ENCODE measurements at places on chromosomes 11 and 22. TPM values are rescaled to one million over a fixed set of nuclear protein-coding genes. Genes with fewer than 3 reads are reported as not detected.

DNA sequence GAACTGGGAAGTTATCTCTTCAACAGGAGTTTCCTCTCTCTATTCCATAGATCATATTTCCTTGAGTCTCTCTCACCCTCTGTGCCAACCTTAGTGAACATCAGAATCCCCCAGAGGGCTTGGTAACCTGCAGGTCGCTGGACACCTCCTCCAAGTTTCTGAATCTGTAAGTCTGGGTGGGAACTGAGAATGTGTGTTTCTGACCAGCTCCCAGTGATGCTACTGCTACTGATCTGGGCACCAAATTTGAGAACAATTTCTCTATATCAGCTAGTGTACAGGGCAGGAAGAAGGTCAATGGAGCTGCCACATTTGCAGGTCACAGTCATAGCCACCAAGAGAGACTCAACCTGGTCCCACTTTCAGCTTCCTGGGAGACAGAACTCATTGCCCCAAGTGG is 62.9 kb downstream of the RCN1 start:
- no peak for DNase-seq

DNA sequence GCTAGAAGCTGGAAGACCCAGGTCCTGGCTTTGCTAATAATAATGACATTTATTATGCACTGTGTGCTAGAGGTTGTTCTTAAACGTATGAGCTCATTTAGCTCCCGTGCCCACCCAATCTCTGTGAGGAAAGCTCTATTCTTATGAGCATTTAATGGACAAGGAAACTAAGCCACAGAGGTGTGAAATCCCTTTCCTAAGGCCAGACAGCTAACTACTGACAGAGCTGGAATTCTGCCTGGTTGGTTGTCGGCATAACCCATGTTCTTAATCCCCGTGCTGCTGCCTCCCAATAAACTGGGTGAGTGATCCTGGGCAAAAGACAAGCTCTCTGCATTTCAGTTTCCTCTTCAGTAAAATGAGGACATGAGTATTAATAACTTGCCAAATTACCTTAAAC is 49.4 kb downstream of the SNX19 start:
- DNase-seq = no peak

DNA sequence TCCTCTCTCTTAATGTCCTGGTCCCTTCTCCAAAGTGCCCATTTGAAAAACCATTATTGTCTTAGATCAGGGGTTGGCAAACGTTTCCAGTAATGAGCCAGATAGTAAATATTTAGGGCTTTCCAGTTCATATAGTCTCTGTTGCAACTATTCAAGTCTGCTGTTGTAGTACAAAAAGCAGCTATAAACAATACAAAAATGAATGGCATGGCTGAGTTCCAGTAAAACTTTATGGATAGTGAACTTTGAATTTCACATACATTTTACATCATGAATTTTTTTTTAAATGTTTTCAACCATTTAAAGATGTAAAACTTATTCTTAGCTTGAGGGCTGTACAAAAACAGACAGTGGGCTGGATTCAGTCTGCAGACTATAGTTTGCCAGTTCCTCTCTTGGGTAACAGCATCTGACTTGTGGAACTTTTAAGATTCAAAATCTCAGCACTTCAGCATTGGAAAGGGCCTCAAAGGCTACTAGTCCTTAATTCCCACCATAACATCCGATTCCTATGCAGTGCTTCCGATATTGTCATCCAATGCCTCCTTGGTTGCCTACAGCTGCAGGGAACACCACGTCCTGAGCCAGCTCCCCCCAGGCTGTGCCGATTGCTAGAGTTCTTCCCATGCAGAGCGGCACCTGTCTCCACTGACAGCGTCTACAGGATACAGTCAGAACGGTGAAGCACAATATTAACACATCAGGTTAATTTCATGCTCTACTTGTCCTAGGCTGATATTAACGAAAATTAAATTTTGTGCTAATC is 65.6 kb upstream of the E2F8 start:
- DNase-seq = no peak

DNA sequence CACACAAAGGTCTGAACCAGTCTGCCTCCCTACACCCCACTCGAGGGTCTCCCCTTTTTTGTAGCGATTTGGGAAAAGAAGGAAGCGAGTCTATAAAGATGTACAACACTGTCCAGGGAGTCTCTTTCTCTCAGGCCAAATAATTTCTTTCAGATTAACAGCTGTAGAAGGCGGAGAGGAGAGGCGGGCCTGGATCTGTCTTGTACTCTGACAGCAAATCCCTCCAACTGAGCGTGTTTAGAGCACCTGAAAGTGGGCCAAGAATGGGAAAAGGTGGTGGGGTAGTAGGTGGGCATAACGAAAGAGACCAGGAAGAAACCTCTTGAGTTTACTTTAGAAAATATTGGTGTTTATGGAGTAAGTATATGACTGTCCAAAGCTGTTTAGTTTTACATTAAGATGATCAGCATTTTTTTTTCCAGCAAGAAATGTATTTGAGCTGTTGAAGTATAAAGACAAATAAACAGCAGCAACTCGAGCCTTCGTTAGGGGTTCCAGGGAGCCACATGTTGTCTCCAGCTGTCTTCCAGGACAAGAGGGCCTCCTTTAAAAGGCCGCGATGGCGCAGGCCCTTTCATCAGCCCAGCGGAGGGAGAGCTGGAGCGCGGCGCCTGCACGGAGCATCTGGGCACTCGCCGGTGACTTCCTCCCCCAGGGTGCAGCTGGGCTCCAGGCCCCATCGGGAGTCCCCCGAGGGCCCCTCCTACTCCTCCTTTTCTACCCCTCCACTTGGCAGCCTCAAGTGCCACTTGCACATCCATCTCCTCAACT is 34.9 kb downstream of the SCUBE1 start:
- DNase-seq = no peak

MYOD1 gene
- not detected for total RNA-seq

DNA sequence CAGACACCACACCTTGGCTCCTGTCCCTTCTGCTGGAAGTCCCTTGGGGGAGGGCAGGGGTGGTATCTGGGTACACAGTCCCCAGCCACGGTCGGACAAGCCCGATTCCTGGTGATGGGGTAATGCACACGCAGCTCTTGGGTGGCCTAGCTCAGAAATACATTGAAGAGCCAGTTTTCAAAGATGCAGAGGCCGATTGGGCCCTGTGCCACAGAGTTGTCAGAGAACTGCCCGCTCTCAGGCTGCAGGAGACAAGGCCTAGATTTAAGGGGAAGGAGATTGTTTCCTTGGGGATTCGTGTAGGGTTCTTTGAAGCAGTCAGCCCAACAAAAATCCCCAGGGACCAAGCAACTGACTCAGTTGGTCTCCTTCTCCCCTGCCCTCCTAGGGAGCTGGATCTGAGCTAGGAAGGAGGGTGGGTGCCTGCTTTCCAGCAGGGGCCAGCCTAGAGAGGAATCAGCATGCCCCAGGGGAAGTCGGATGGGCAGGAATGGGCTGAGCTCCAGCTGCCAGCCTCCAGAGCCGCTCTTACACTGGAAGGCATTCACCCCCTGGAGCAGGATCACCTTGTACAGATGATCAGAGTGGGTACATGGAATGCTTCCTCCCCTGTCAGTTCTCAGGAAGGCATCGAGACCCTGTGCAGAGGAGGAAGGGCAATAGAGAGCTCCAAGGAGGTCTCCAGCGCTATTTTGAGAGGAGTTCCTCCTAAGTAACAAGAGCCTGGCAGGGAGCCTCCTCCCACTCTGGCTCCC is 3.3 kb upstream of the SCN4B start:
- no peak for DNase-seq

OPCML gene
- total RNA-seq = under 0.01 TPM

GRCh38 chr22:43152003-43152356 is 621 bp downstream of the TSPO start:
- DNase-seq = no peak

NEU3 gene
- 3.2 TPM for total RNA-seq

DNA sequence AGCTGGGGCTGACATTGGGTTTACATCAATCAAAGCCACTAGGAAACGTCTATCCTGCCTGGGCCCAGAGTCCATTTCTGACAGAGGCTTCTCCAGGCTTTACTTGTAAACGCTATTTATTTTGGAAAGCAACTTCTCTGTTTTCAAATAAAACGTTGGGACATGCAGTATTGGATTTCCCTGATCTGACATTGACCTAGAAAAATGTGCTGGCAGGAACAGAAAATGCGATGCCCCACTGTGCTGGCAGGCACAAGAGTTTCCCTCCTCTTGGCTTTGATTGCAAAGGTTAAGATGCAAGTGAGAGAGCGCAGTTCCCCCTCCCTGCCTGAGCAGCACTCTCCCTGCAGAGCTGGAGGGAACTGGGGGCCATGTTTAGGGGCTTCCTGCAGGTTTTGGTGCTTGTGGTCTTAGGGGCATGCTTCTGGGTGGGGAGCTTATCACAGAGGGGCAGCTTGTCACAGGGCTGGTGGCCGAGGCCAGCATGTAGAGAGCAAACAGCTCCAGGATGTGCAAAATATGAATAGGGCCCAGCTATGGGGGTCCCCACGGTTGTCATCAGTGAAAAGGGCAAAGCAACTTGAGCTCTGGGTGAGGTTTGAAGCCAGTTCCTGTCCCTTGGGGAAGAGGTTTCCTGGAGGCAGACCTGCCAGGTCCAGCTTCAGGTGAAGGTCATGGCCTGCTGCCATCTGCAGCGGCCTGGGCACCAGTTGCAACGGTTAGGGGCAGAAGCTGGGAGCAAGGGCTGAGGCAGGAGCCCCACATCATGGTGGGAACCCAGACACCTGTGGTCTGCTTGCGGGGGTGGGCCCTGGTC is 42.3 kb upstream of the DKK3 start:
- DNase-seq = no peak

DNA sequence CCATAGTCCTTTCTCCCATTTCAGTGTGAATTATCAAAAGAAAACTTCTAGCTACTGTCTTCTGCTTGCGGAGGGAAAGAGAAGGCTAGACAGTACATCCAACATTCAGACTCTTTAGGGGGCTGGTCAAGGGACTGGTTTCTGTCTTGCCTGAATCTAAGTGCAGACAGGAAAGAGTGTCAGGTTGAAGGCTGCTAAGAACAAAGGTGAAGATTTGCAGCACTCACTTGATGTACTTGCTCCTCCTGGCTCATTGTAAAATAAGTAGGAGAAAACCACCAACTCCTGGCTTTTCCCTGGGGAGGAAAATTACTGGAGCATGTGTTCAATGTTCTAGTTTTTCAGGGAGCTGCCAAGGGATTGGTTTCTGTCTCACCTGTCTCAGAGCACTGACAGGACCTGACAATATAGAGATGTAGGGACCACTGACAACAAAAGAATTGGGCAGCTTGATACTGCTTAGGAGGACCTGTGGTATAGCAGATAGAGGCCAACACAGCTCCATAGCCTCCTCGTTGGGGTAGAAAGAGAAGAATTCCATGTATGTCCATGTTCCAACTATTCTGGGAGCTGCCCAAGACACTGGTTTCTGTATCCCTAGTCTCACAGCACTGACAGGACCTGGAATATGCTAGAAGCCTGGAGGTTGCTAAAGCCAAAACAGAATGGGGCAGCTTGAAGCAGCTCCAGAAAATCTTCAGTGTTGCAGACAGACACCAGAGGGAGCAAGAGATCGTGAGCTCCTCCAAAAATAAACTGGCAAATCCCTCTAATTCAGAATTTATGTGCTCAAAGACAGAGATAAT is 39.7 kb upstream of the MMP12 start:
- no peak for DNase-seq

DNA sequence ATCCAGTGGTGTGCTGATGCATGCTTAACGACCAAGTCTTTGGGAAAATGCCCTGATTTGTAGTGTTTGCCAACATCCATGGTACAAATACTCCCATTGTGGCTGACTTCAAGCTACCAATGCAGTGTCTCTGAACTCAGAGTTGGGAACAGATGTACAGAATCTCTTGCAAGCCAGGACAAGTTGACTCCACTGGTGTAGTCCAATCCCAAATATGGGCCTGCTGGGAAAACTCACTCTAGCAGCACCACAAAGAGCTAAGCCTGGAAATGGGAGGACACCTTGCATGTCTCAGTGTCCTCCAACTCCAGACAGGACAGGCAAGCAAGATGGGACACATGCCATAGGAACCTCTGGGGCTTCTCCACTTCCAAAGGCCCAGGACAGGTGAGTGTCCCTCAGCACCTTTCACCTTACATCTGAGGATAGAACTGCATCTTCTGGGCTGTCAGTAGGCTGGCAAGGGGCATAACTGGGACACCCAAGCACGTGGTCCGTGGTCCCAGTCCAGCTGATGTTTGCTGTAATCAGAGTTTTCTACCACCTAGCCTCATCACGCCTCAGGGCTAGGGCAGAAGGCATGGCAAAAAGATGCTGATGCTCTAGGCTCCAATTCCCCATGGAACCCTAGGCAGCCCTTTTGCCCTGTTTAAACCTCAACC is 6.5 kb downstream of the LMO1 start:
- DNase-seq = no peak

- no peak for DNase-seq
Measured at GRCh38 chr11:126366064-126366822, 10.8 kb downstream of the ST3GAL4 start.

DNA sequence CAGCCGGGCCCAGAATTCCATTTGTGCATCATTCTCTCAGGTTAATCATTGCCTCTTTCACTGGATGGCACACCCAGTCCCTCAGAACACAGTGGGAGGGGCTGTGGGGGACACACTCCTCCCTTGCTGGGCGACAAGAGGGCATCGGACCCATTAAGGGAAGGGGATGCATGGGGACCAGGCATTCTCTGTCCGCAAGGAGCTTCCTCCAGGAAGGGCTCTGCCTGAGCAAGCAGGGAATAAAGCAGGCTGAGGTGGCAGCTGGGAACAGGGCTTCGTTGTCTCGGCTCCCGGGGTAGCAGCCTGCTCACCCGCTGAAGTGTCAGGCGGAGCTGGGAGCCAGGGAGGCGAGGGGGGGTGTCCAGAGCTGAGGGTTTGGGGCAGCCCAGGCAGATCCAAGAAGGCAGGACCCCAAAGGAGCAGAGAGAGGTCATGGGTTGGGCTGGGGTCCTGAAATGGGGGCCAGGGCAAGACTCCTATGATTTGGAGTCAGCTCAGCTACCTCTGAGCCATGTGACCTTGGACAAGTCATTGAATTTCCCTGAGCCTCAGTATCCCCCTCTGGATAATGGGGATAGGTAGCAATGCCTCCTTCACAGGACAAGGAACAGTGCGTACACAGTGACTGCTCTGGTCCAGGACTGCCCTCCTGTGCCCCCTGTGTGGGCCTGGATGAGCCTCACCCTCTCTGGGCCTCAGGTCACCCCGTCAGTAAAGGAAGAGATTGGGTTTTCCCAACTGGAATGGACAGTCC is 1.4 kb downstream of the GAL3ST1 start:
- DNase-seq = no peak

GRCh38 chr11:1126935-1127663 is 30.7 kb upstream of the MUC5AC start:
- DNase-seq = no peak

DNA sequence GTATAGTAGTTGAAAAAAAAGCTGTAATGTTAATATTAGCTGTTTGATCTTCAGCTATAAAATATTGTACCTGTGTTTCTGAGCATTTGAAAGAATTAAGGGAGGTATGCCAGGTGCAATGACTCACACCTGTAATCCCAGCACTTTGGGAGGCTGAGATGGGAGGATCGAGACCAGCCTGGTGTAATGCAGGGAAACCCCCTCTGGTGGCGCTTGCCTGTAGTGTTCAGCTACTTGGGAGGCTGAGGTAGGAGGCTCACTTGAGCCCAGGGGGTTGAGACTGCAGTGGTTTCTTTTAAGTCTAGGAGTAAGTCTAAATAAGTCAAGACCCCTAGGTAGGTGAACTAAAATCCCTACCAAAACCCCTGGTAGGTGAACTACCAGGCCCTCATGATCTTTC is 37.1 kb downstream of the TAF1D start:
- DNase-seq = no peak

CNGA4 gene
- not detected for total RNA-seq

GRCh38 chr11:123235656-123236261 is 40.7 kb upstream of the CLMP start:
- no peak for DNase-seq

CBX7 gene
- total RNA-seq = 19.2 TPM

PTGDR2 gene
- 0.85 TPM for total RNA-seq

- no peak for DNase-seq
Measured at GRCh38 chr22:32204040-32204855, 625 bp downstream of the RFPL2 start.

Data from esophagus squamous epithelium (tissue), 5 donors.